Hepatic stellate cell (primary cell): ENCODE measurements at places on chromosomes 12 and 14.

GRCh38 chr12:41365653-41366171 lies 177.6 kb downstream of the PDZRN4 start:
- DNase-seq = no peak

GRCh38 chr14:56806760-56807159 lies 3.5 kb downstream of the OTX2 start:
- DNase-seq = no peak

- no peak for DNase-seq
Observed at GRCh38 chr14:94356379-94357056, 31.9 kb downstream of the SERPINA1 start.

DNA sequence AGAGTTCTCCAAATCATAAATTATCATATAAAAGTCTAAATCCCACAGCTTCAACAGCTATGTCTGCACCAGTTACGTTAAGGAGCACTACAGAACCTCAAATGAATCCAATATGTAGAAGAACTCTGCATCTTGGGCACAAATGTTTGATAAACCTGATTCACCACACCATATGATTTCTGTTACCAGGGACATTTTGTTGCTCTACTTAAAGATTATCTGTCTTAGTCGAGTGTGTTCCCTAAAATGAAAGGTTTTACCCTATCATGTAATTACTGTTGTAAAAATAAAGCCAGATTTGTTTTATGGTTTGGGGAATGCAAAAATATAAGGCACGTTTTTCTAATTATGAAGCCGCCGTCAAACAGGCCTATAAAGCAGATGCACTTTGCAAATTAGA lies 363.1 kb downstream of the EGLN3 start:
- no peak for DNase-seq

DNA sequence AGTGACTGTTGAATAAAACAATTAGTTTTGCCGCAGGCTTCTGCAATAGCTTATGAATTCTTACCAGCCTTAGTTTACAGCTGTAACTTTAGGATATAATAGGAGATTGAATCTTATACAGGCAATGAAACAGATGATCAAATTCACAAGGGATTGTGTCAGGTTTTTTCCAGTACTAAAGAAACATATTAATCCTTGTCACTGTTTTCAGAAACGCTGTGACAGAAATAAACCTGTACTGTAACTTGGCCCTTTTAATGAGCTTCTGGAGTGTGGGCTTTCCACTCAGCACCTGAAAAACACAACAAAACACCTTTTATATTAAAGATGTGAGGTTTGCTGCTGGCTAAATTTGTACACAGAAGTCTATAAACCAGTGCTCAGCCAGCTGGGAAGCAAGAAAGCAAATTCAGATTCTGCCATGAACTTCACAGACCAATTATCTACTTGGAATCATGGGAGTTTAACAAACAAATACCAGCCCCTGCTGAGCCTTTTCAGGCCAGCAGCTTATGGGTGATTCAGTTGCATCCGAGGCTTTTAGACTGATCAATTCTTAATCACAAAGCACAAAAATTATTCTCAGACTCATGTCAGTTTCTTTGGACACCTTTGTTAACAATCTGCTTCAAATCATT lies 109.5 kb downstream of the FOXG1 start:
- DNase-seq = no peak

- DNase-seq = no peak
Observed at GRCh38 chr12:126193190-126193589, 1128.0 kb downstream of the AACS start.

GRCh38 chr12:96447256-96447655 lies 42.1 kb upstream of the CFAP54 start:
- no peak for DNase-seq

DNA sequence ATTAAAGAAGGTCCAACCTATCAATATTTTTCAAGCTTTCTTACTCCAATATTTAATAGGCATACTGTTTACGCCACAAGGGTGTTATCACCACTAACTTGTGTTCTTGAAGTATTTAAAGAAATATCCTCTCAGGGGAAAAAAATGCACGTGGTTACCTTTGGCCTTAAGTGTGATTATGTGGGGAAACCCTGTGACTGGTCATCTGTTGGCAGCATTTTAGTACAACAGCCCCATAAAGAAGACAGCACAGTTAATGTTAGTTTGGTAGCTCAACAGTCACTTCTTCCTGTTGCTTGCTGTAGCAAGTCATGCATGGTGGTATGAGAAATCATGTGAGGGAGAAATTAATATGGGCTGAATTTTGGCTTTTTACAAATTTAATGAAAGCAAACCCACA lies 1021.5 kb upstream of the TMEM132C start:
- no peak for DNase-seq
